Stimulated activated CD4-positive, alpha-beta T cell treated with anti-CD3 and anti-CD28 coated beads, Interleukin-1b, Interleukin-23, amount 100 ng/mL, for 48 hours (primary cell): ENCODE measurements at places on chromosomes 16 and 17.
A peak's percentile ranks its signal among the peaks of the same experiment; 100 is the strongest.

GRCh38 chr16:31528523-31529107 is 915 bp downstream of the AHSP start:
- no peak for DNase-seq

- peak; percentile 61 for DNase-seq
Observed at GRCh38 chr17:29219378-29220047, 27.1 kb upstream of the CRYBA1 start.

GRCh38 chr17:76700617-76701470 is 9.9 kb downstream of the MXRA7 start:
- no peak for DNase-seq

- DNase-seq: no peak
Observed at GRCh38 chr17:69086641-69087040, 25.9 kb upstream of the ABCA9 start.

DNA sequence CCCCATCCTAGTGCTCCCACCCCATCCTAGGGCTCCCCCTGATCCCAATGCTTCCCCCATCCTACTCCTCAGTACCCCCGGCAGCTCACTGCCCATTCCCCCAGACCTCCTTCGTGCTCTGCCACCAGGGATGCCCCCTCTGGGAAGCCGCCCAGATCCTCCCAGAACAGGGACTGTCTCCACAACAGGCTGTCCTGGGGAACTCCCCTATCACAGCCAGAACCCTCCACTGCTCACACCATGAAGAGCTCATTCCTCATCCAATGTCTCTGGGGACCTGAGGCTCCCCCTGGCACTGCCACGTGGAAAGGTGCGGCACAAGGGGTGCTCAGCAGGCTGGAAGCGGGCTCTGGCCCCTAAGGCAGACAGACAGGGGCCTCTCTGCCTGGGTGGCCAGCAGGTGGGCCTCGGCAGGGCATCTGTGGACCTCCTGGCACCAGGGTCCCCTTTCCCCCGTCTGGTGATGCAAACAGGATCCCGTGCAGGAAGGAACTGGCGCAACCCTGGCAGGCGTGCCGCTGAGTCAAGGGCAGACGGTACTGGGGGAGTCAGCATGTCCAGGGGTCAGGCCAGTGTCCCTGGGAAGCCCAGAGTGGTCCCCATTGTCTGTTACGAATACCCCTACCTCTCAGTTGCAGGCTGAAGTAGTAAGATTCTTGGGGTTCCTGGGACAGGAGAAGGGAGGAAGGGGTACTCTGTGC is 14.8 kb upstream of the PVALEF start:
- no peak for DNase-seq

GRCh38 chr17:63999680-64000531 is 1.8 kb downstream of the PRR29 start:
- DNase-seq: no peak

- peak; percentile 85 for DNase-seq
Observed at GRCh38 chr17:7841915-7842379, 7.9 kb downstream of the KDM6B start.

- no peak for DNase-seq
Observed at GRCh38 chr16:25713785-25714570, 22.2 kb downstream of the HS3ST4 start.

DNA sequence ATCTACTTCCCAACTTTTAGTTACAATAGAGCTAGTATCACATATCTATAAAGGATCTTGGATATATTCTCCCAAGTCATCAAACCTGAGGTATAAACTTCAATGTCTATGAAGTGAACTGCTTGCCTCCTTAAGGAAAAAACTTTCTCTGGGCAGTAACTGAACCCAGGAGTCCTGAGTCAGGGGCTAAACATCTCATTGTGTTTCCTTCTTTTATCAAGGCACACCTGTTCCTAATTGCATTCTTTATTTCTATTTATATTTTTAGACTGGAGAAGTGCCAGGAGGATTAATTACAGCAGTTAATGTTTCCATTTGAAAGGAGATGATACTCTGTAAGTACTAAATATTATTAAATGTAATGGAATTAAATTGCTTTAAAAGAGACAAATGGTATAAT is 98.6 kb downstream of the CDH8 start:
- no peak for DNase-seq

DNA sequence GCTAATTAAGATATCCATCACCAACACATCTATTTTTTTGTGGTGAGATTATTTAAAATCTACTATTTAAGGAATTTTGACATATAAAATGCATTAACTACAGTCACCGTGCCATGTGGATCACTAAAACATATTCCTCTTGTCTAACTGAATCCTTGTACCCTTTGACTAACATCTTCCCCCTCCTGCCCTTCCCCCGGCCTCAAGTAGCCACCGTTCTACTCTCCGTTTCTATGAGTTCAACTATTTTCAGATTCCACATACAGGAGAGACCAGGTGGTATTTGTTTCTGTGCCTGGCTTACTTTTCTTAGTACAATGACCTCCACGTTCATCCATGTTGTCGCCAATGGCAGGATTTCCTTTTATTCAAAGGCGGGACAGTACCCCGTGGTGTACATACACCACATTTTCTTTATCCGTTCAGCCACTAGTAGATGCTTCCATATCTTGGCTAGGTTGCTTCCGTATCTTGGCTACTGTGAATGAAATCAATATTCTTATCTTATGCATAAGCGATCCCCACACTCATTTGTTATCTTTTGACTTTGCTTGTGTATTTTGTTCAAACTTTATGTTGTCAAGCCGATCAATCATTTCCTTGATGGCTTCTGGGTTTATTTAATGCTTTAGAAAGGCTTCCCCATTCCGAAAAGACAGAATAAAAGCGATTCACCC is 134.7 kb downstream of the KCNJ12 start:
- no peak for DNase-seq

DNA sequence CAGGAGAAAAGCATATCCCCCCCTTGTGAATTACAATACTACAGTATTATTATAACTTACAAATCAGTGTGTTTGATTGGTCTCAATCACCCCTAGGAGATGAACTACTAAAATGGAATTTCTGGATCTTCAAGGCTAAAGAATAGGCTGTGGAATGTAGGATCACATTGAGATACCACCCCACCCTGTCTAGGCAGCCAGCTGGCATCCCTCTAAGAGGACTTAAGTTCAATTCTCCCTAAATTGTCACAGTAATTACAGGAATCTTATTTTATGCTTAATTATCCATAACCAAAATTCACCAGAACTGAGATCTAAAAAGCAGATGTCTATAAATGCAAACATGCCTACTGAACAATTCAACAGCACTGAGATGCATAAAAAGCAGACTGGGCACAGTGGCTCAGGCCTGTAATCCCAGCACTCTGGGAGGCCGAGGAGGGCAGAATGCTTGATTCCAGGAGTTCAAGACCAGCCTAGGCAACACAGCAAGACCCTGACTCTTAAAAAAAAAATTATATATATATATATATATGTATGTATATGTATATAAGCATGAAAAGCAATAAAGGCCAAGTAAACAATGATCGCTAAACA is 12.0 kb downstream of the AP1G1 start:
- DNase-seq: no peak

GRCh38 chr16:80733407-80733806 is 71.0 kb downstream of the CDYL2 start:
- no peak for DNase-seq

DNA sequence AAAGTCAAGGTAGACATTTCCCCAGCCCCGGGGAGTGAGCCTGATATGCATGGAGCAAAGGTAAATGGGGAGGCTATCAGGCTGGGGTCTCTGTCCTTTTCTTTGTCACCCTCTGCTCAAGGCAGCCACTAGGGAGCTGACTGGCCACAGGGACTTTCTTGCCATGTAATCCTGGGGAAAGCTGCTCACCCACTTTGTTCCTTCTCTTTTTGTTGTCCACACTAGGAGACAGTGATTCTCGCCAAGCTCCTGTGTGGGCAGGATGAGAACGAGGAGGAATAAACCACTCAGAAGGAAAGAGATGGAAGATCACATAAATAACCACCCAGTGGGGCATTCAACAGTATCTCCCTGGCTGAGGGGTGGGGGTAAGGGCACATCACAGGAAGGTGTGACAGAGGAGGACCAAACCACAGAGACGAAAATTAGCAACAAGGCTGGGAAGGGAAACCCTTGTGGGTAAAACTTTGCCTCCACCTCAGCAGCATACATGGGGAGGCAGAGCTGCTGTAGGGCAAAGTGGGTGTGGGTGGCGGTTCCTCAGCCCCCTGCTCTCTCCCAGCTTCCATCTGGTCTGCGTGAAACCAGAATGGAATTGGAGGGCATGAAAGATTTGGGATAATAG is 26.2 kb upstream of the CCL1 start:
- no peak for DNase-seq
